Stomach (tissue), 19 donors: ENCODE measurements at places on chromosomes 5 and 9. TPM values are rescaled to one million over a fixed set of nuclear protein-coding genes. Genes with fewer than 3 reads are reported as not detected.

Gene BHMT2
- total RNA-seq = 2.6 TPM

Gene ARID3C
- total RNA-seq = not detected

Gene LCN12
- not detected for total RNA-seq

Gene PTGR1
- 378 TPM for total RNA-seq

Gene TOR4A
- 180 TPM for total RNA-seq

Gene TLE1
- total RNA-seq = 85.2 TPM

Gene CCDC152
- 15.2 TPM for total RNA-seq

DNA sequence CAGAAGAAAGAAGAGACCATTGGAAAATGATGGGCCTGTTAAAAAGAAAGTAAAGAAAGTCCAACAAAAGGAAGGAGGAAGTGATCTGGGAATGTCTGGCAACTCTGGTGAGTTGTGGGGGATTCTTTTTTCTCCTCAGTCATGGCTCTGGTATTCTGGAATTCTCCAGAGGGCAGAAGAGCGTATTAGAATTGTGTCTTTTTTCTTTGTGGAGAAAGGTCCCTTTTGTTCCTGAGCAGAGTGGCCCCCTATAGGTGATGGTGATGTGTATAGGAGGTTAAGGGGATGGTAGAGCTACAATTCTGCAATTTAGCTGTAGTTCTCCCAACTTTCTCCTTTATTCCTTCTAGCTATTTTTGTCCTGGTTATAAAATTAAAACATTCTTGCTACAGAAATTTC is 1.6 kb upstream of the DHFR start:
- no peaks in the 10 kb centered on the region for H3K27me3 ChIP-seq
- peaks cover 30% of the 10 kb centered on the region for H3K4me1 ChIP-seq
- DNase-seq = no peak
- H3K4me3 ChIP-seq = no peak overlapping the region
- H3K27ac ChIP-seq = no peak overlapping the region

GRCh38 chr9:91681461-91682305 is 258.1 kb upstream of the NFIL3 start:
- H3K27me3 ChIP-seq = peaks cover 14% of the 10 kb centered on the region
- no peaks in the 10 kb centered on the region for H3K36me3 ChIP-seq
- DNase-seq = peak; percentile 93
- no peaks in the 10 kb centered on the region for H3K4me1 ChIP-seq
- no peak overlapping the region for H3K4me3 ChIP-seq

DNA sequence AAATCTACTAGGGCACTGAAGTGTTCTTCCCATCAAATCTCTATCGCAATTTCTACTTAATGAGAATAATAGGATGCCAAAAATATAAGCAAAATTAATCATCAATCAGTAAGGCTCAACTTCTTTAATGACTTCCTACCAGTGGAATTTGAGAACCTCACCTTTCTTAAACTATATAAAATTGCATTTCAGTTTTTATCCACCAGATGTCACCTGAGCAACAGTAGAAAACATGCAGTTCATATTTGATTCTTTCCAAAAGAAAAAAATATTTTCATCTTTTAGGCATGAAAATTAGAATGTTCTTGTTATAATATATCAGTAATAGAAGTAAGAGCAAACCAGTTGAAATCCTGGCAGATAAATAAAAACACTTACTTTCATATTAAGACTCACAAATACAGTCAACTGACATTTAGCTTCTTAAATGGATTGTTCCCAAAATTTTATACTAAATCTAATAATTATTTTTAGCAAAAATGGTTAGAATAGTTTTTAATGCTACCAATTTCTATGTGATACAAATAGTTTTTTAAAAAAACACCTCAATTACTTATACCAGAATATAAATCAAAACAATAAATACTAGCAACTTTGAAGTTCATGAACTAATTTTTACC is 13.4 kb upstream of the CCDC112 start:
- H3K4me3 ChIP-seq = no peak overlapping the region
- DNase-seq = peak; percentile 63
- no peaks in the 10 kb centered on the region for H3K27me3 ChIP-seq
- H3K27ac ChIP-seq = no peak overlapping the region
- no peaks in the 10 kb centered on the region for H3K4me1 ChIP-seq

GRCh38 chr9:132250324-132251262 is 88.7 kb downstream of the NTNG2 start:
- DNase-seq = no peak
- no peak overlapping the region for H3K4me3 ChIP-seq
- no peaks in the 10 kb centered on the region for H3K27me3 ChIP-seq
- H3K27ac ChIP-seq = no peak overlapping the region

GRCh38 chr9:72124947-72125346 is 24.3 kb upstream of the GDA start:
- no peaks in the 10 kb centered on the region for H3K36me3 ChIP-seq
- no peaks in the 10 kb centered on the region for H3K27me3 ChIP-seq
- DNase-seq = no peak
- H3K27ac ChIP-seq = no peak overlapping the region

- H3K4me1 ChIP-seq = no peaks in the 10 kb centered on the region
- H3K27me3 ChIP-seq = no peaks in the 10 kb centered on the region
- H3K27ac ChIP-seq = no peak overlapping the region
- H3K4me3 ChIP-seq = no peak overlapping the region
- DNase-seq = no peak
- no peaks in the 10 kb centered on the region for H3K36me3 ChIP-seq
These were observed 2029.0 kb upstream of the WWC1 start for GRCh38 chr5:166262395-166262794.

GRCh38 chr9:137157618-137158415 is 12.0 kb downstream of the LRRC26 start:
- peaks cover 19% of the 10 kb centered on the region for H3K4me1 ChIP-seq
- no peak overlapping the region for H3K27ac ChIP-seq
- no peak overlapping the region for H3K4me3 ChIP-seq

GRCh38 chr9:27440888-27441740 is 83.0 kb upstream of the IFNK start:
- DNase-seq = no peak
- H3K27me3 ChIP-seq = no peaks in the 10 kb centered on the region
- no peak overlapping the region for H3K4me3 ChIP-seq
- peaks cover 24% of the 10 kb centered on the region for H3K4me1 ChIP-seq

DNA sequence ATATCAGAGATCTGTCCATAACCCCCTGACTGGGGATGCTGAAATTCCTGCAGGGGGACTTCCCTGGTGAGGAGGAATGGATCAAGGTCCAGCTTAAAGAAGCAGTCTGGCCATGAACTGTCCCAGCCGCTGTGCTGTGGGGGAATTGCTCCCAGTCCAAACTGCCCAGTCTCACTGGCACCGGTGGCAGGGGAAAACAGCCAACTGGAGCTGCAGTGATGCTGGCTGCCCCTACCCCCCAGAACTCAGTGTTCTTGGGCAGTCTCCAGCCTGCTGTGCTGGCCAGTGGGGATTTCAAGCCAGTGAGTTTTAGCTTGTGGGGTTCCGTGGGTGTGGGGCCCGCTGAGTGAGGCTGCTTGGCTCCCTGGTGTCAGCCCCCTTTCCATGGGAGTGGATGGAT is 306.5 kb upstream of the RPS23 start:
- no peak overlapping the region for H3K4me3 ChIP-seq
- DNase-seq = no peak
- no peaks in the 10 kb centered on the region for H3K36me3 ChIP-seq
- no peak overlapping the region for H3K27ac ChIP-seq
- H3K27me3 ChIP-seq = no peaks in the 10 kb centered on the region
- H3K4me1 ChIP-seq = no peaks in the 10 kb centered on the region

DNA sequence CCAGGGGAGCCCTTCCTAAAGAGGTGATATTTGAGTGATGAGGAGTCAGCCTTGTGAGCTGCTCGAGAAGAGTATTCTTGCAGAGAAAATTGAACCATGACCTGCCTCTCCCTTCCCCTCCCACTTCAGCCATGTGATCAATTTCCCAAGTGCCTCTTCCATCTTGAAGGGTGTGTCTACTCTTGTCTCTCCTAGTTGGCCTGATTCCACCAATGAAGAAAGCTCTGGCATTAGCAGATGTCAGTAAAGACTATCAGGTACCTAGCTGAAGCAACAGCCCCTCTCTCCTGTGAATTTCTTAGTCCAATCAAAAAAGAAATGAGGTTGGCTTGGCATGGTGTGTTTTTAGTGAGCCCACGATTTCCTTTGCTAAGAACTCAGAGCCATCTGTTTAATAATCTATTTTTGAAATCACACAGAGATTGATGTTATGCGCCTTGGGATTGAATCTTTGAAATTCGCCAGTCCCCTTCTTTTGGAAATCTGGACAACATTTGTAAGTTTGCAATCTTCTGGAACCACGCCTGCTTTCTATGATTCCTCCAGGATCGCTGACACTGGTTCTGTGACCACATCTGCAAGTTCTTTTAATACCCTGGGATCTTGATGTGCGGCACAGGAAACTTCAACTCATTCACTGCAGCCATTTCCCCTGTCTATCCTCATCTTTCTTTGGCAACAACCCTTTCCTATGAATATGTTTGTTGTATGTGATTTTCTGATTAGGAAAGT is 404.6 kb downstream of the DMRT2 start:
- no peak overlapping the region for H3K27ac ChIP-seq
- no peak overlapping the region for H3K4me3 ChIP-seq
- no peaks in the 10 kb centered on the region for H3K4me1 ChIP-seq
- no peaks in the 10 kb centered on the region for H3K36me3 ChIP-seq

DNA sequence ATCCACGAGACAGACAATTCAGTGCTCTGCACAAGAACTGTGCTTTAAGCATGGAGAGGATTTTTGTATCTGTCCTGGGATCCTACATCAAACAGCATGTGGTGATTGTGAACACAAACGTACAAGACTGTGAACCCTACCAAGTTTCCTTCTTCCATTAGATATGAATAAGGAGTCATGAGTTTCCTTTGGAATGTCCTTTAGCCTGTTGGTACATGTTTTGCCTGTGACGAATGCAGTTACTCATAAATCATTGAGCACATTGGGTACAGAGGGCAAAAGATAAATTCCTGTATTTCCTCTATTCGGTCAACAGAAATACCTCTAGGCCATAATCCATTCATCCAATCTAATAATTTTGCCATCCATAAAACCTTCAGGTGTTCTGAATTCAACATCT is 61.5 kb downstream of the FXN start:
- no peak overlapping the region for H3K4me3 ChIP-seq
- H3K27ac ChIP-seq = peak overlapping the region; percentile 84
- no peaks in the 10 kb centered on the region for H3K27me3 ChIP-seq
- DNase-seq = no peak
- H3K4me1 ChIP-seq = peaks cover 25% of the 10 kb centered on the region
- no peaks in the 10 kb centered on the region for H3K36me3 ChIP-seq

- no peak overlapping the region for H3K4me3 ChIP-seq
- H3K4me1 ChIP-seq = peaks cover 12% of the 10 kb centered on the region
- H3K36me3 ChIP-seq = no peaks in the 10 kb centered on the region
- H3K27ac ChIP-seq = no peak overlapping the region
- no peak for DNase-seq
- H3K27me3 ChIP-seq = no peaks in the 10 kb centered on the region
These were observed 36.0 kb downstream of the ANKRD33B start for GRCh38 chr5:10599862-10600284.

GRCh38 chr9:131667576-131667975 is 72.3 kb downstream of the RAPGEF1 start:
- H3K4me3 ChIP-seq = no peak overlapping the region
- H3K4me1 ChIP-seq = peaks cover 74% of the 10 kb centered on the region
- H3K27ac ChIP-seq = peak overlapping the region; percentile 80

DNA sequence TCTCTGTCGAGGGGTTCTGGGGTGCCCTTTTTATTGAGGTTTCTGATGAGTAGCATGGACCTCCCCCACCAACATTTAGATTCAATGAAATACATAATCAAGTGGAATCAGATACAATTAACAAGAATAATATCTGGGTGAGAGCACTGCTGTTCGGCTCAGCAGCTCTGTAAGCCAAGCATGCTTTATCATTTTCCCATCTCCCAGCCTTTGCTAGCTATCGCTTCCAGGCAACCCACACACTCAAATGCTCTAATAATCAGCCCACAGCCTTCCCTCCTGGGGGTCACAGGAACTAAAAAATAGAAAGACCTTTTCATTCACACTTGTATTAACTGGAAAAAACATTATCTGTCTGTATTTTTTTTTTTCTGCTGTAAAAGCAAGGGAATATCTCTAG is 8.9 kb downstream of the PLPPR1 start:
- DNase-seq = no peak
- H3K27me3 ChIP-seq = no peaks in the 10 kb centered on the region
- H3K4me1 ChIP-seq = no peaks in the 10 kb centered on the region
- H3K27ac ChIP-seq = no peak overlapping the region

- no peak overlapping the region for H3K4me3 ChIP-seq
- H3K27me3 ChIP-seq = no peaks in the 10 kb centered on the region
- no peaks in the 10 kb centered on the region for H3K4me1 ChIP-seq
- H3K27ac ChIP-seq = no peak overlapping the region
These were observed 149.8 kb downstream of the NR2F1-AS1 start for GRCh38 chr5:93431250-93431649.

- no peaks in the 10 kb centered on the region for H3K27me3 ChIP-seq
- no peaks in the 10 kb centered on the region for H3K4me1 ChIP-seq
- no peak overlapping the region for H3K27ac ChIP-seq
- H3K36me3 ChIP-seq = no peaks in the 10 kb centered on the region
- H3K4me3 ChIP-seq = no peak overlapping the region
- DNase-seq = no peak
These were observed 273.7 kb downstream of the DIRAS2 start for GRCh38 chr9:90368928-90369327.

DNA sequence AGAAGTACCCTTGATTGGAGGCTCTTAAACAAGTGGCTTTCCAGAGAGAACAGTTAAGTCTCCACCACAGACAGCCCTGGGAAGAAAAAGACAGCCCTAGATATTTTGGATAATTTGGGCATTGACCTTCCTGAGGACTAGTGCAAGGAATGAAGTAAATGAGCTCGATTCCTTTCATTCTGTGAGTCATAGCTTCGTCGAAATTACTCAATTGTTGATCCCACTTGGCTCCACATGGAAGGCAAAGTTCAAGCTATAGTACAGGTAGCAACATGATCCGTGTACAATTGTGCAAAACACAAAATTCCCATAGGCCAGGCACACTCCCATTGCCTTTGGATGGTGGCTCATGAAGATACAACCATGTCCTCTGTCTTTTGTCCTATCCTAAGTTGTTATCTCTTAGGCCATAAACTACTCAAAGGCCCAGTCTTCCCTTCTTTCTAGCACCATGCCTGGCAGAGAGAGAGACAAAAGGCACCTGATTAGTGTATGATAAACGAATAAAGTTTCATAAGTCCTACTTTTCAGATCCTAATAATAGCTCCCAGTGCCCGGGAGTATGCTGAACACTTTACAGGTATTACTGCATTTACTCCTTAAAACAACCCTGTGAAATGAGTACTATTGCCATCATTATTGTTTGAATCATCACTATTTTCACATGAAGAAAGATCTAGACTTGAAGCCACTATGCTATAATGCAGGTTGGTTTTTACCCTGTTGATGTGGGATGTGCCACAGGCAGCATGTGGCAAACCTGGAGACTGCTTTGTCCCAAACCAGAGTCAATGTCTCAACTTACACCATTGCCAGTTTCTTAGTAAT is 116.7 kb upstream of the RANBP3L start:
- DNase-seq = peak; percentile 18
- H3K4me3 ChIP-seq = no peak overlapping the region
- H3K36me3 ChIP-seq = no peaks in the 10 kb centered on the region
- H3K27me3 ChIP-seq = no peaks in the 10 kb centered on the region
